Esophagus squamous epithelium (tissue), 5 donors: ENCODE measurements at places on chromosomes 2 and 18.

DNA sequence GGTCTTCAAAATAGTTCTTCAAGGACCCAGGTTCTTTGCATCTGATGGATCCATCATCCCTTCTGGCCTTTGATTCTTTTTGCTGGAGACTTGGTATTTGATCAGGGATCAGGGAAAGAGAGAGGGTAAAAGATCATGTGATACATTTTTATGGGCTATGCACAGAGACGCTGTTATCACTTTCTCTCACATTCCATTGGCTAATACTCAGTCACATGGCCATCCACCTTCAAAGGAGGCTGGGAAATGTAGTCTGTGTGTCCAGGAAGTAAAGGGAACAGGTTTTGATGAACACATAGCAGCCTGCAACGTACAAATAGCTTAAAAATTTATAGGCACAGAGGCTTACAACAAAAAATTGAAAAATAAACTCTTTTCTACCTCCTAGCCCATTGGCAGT is 629.6 kb upstream of the FANCL start:
- no peak for DNase-seq

GRCh38 chr2:65877331-65878010 is 445.1 kb upstream of the SPRED2 start:
- no peak for DNase-seq

DNA sequence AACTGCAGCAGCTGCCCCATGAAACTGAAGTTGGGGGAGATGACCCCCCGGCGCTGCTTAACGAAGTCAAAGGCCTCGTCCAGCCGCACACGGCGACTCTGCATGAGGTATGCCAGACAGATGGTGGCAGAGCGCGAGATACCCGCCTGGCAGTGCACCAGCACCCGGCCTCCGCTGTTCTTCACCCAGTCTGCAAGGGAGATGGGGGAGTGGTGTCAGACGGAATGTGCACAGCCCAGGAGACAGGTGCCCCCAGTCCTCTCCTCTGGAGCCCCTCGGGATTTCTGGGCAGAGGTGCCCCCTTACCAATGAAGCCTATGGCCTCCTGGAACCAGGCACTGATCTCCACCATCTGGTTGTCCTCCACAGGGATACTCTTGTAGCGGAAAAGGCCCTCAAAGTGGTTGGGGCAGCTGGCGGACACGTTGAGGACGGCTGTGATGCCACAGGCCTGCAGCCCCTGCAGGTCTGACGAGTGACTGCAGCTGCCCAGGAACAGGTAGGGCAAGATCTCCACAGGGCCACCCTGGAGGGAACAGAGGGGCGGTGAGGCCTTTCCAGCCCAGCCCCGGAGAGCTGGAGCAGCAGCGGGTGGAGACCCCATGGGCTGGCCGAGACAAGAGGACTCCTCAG is 1.3 kb downstream of the DUSP2 start:
- no peak for DNase-seq

- DNase-seq = no peak
Observed at GRCh38 chr2:78701546-78701945, 324.0 kb upstream of the REG3G start.

- DNase-seq = no peak
Observed at GRCh38 chr2:62196278-62196901, 475 bp downstream of the B3GNT2 start.

DNA sequence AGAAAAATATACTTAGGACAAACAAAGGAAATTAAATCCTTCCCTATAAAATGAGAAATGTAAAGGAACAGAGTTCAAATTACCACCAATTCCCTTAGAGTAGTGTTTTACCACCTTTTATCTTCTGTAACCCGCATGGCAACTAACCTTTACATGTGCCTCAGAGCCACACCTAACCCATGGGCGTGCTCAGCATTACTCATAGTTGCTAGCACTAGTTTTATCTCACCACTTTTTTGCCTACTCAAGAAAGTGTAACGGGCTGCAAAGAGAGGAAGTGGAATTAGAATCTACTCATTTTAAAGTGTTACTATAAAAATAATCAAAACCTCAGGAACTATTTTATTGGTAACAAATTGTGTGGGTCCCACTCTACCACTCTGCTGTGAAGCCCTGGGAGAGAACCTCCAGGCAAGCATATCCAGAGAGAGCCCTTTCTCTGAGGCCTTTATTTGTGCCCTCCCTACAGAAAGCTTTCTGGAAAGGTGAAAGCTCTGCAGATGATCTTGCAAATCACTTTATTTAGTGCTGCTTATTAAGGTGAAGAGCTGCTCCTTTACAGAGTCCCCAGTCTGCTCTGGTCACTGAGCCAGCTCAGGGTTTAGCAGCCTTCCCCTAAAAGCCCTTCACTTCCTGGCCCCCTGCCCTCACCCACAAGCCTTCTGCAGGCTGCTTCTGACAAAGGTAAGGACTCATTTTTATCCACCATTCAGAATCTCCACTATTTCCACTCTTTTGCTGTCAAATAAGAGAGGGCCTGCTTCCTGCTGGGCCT is 98.8 kb downstream of the TRABD2A start:
- no peak for DNase-seq

GRCh38 chr2:68746408-68746807 is 11.8 kb downstream of the ARHGAP25 start:
- no peak for DNase-seq

- DNase-seq = no peak
Observed at GRCh38 chr2:152431370-152432098, 96.6 kb downstream of the FMNL2 start.

DNA sequence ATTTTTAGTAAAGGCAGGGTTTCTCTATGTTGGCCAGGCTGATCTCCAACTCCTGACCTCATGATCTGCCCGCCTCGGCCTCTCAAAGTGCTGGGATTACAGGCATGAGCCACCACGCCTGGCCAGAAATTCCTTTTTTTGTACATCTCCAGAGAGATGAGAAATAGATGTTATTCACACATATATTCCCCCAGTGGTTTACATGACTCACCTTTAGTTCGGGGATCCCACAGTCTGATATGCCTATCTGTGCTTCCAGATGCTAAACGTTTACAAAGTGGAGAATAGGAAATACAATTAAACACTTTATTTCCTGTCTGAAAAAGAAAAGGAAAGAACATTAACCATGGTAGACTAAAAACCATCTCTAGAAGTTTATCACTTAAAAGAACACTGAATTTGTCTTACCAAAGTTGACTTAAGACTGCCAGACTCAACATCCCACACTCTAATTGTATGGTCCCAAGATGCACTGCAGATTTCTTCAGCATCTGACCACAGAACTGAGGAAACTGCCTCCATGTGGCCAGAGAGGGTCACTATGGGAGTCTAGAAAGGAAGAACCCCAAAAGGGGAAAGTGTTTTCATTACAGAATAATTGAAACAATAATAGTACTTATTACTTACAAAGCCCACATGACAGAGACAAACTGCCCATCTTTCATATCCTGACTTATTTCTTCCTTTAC is 12.6 kb upstream of the ICA1L start:
- DNase-seq = no peak

- DNase-seq = no peak
Observed at GRCh38 chr2:37742286-37742685, 70.8 kb upstream of the CDC42EP3 start.

- DNase-seq = no peak
Observed at GRCh38 chr18:54260396-54261072, 8.8 kb upstream of the POLI start.

DNA sequence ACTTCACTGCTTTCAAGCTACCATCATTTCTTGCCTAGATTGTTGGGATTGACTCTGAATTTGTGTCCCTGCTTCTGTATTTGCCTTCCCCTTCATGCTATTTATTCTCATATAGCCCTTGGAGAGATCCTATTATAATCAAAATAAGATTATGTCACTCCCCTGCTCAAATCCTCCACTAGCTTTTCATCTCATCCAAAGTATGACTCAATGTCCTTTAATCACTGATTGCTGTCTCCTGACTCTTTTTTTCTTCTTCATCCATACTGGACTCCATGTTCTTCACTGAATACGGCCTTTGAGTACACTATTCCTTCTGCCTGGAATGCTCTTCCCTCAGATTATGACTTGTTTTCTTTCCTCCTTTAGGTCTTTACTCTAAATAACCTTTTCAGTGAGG is 5.0 kb downstream of the RBKS start:
- no peak for DNase-seq

- no peak for DNase-seq
Observed at GRCh38 chr2:102101849-102102635, 40.5 kb upstream of the IL1R1 start.

DNA sequence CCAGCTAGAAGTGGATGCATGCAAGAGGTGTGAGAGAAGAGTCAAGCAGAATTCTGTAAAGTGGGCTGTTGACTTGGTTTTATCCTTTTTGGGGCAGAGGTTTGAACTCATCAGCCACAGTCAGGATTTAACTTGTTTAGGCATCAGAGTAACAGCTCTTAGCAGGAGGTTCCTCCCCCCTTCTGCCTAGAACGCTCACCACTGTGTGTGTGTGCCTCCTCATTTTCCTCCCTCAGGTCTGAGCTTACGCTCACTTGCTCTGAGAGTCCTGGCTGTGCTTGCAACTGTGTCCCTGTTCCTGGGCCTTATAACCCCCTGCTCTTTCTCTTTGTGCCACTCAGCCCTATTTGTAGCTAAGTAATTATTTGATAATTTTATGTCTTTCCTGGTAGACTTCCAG is 167.9 kb downstream of the TMEM182 start:
- DNase-seq = no peak

- no peak for DNase-seq
Observed at GRCh38 chr2:102100371-102101096, 42.0 kb upstream of the IL1R1 start.

GRCh38 chr18:22723773-22724172 is 209.4 kb upstream of the RBBP8 start:
- no peak for DNase-seq

GRCh38 chr2:45647356-45647755 is 4.1 kb upstream of the PRKCE start:
- DNase-seq = no peak

DNA sequence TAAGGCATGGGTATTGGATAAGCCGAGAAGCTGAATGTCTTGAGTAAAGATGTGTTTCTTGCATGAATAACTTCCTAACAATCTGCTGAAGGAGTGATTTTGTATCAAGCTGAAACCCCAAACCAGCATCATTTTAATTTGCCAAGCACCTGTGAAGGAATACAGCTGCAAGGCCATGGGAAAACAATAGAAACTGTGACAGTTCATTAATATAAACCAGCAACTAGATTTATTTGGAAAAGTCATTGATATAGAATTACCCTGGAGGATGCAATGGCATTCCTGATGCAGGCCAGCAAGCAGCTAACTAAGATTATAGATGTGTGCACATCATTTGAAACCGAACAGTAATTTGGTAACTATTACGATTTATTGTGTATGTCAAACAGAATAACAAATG is 155.7 kb upstream of the TCF4 start:
- no peak for DNase-seq

DNA sequence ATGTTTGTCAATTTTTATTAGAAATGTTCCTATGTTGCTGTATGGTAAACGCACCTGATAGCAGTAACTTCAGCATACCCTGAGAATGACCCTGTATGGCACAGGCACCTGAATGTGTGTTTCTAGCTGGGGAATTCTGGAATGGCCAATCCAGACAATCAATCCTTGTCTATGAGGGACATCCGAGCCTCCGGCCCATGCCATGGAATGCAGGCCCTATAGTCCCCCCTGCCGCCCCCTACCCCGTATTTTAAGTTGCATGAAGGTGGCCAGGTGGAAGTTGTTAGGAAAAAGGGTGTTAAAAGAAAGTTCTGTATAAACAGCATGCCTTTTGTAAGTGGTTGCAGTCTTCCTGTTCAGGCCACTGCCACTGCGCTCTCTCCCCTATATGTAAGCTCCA is 595.9 kb downstream of the DSC3 start:
- no peak for DNase-seq

DNA sequence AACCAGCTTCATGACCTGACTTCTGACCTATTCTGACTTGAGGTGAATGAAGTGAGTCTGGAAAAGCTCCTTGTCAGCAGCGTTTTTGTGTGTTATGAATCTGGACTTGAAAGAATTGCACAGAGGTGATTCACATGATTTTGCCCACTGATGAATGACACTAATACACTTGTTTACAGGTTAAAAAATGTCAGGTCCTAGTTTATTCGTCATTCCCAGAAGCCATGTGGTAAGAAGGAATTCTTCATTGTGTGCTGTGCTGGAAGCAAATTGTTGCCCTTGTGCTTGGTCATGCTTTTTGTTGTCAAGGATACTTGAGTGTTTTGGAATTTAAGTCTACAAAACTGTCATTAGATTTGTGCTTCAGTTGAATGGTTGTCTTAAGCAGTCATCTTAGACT is 15.5 kb downstream of the SEC11C start:
- DNase-seq = no peak

GRCh38 chr18:46668694-46669093 is 11.7 kb upstream of the LOXHD1 start:
- no peak for DNase-seq

- no peak for DNase-seq
Observed at GRCh38 chr18:21191596-21192307, 50.3 kb upstream of the GREB1L start.

DNA sequence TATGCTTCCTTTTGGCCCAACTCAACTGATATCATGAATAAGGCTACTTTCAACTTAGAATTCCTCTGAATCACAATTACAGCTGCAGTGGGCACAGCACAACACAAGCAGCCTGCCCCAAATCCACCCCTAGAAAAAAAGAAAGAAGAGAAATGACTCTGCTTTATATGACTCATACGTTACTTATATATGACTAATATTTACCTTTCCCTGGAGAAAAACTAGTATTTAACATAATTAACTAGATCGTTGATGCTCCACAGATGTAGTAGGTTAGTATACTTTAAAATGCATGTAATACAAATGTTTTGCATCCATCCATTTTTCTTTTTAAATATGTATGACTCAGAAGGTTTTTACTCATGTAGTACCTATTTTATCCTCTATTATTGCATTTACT is 133.3 kb upstream of the UNC80 start:
- no peak for DNase-seq

DNA sequence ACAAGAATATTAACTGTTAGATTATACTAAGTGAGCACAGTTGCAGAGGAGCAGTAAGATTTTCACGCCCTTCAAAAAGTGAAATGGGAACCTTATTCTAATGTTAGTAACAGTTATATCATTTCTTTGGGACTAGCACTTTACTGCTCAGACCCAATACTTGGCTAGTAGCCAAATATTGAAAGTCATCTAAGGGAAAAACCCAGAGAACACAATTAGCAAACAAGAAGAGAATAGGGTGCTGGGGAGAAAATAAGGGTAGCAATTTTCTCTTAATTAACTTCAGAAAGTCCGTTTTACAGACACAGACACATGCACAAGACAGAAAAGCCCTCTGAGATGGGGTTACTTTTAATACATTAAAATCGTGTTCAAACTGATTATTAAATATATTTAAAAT is 71.8 kb downstream of the ID2 start:
- DNase-seq = no peak
